ENCODE measurements at places on chromosomes 1 and 21.
A peak's percentile ranks its signal among the peaks of the same experiment; 100 is the strongest.

DNA sequence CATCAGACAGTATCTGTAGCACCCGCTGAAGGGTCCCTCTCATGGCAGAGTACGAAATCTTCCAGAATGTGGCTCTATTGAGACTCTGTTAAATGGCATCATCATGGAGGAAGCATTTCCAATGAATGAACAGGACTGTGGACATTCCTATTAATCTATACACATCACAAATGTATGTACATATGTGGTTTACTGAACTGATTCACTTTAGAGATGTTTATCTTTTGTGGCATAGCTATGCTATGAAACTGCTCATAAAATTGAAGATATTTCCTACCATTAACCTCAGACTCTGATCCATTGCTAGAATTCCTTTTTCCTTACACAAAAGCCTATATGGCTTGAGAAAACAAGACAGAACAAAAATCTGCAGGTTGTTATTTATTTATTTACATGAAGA lies 259.6 kb upstream of the RRP15 start:
- no peak for DNase-seq

DNA sequence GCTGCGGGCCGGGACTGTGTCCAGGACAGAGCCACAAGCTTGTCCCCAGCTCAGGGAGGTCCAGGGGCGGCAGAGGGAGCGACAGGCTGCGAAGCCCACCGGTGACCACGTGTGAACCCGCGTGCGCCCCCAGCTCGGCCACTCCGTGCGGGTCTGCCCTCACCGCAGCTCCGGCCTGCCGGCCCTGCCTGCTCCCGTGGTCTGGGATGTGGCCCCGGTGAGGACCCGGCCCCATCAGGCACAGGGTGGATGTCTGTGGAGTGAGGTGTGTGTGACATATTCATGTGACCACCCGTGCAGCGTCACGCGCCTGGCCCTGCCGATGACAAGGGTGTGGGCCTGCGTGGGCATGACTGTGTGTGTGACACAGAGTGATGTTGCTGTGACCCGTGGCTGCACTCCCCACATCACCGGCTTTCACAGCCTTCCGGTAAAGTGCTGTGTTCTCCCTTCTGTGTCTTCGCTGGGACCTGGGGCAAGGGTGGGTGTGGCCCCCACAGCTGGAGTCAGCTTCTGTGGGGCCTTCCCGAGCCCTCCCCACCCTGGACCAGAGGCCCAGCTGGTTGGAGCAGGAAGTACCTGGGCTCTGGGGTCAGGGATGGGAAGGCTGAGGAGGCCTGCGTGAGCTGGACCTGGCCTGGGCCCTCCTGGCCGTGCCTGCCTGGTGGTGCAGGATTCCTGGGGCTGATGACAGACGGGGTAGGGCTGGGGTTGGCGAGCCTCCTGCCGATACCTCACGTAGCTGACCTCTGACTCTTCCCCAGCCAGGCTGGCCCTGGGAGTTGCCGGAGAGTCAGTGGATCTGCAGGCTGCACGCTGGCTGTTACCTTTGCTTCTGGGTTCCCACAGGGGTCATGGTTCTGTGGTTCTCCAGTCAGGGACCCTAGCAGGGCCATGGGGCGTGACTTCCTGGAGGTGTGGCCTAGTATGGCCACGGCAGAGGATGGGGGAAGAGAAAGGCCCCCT lies 4.1 kb downstream of the RNF223 start:
- no peak for DNase-seq

DNA sequence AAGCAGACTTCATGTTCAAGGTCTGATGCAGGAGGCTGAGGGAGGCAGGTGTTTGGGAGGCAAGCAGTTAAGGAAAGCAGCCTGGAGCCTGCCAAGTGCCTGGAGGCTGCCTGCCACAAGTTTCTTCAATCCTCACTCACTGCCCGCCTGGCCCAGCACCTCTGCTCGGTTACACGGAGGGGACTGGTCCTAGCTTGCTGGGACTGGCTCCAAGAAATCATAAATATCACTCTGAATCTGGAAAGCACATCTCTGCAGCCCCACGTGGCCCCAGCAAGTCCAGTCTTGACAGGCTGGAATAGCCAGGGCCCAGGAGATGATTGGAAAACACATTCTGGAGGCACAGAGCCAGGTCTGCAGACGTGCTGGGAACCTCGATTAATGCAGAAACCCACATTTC lies 83.9 kb downstream of the BCAR3 start:
- DNase-seq = no peak

- no peak for DNase-seq
Observed at GRCh38 chr1:242515555-242515954, 8.9 kb downstream of the PLD5 start.

GRCh38 chr1:33255347-33256220 lies 708 bp upstream of the ZNF362 start:
- DNase-seq = peak; percentile 48

DNA sequence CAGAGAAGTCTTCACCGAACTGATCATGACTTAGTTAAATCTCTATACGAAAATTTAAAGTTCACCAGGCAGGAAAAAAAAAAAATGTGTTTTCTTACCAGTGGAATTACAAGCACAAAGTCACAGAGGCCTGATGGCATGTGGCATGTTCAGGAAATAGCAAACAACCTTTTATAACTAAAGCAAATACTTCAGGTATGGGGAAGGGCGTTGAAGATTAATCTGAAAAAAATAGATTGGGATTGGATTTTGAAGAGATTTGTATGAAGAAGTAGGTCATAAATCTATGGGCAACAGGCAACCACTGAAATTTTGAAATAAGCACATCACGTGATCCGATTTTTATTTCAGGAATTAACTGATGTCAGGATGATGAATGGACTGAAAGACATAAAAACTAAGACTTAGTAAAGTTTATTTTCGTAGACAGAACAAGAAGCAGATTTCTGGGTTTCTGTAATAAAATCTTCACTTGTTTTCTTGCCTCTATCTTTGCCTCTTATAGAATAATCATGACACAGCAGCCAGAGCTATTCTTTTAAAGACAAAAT lies 295.9 kb upstream of the ADGRL4 start:
- no peak for DNase-seq
